HCEC 1CT (cell line): ENCODE measurements at places on chromosomes 3 and 15.

GRCh38 chr15:36501063-36501678 is 78.3 kb upstream of the CDIN1 start:
- DNase-seq = peak; percentile 81

DNA sequence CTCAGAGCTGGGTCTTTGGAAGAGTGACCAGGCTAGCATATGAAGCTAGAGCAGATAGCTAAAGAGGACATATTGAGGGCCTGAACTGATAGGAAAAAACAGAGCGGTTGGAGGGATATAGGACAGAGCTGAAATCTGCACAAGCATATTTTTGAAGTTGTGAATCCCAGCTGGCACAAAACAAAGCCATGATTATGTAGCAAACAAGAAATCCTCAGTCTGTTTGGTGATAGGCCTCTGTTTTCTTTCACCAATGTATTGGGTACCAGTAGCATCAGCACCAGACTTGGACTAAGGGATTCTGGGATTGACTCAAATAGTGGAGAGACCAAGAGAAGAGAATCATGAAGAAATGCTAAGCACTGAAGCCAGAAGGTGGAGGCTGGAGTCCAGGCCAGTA is 151.0 kb downstream of the FAM43A start:
- no peak for DNase-seq

DNA sequence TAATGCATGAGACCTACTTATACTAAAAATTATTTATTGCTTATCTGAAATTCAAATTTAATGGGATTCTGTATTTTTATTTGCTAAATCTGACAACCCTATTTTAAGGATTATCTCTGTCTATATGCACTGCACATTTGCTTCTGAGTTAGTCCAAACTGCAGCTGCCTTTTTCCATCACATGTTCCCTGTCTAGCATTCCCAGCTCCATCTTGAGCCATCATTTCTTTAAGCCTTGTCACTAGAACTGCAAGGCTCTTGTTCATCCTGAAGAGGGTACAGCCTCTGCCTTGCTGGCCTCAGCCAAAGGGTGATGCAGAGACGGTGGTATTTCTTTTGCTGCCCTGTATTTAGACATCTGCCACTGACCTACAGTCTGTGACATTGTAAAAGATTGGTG is 125.8 kb upstream of the STT3B start:
- no peak for DNase-seq

DNA sequence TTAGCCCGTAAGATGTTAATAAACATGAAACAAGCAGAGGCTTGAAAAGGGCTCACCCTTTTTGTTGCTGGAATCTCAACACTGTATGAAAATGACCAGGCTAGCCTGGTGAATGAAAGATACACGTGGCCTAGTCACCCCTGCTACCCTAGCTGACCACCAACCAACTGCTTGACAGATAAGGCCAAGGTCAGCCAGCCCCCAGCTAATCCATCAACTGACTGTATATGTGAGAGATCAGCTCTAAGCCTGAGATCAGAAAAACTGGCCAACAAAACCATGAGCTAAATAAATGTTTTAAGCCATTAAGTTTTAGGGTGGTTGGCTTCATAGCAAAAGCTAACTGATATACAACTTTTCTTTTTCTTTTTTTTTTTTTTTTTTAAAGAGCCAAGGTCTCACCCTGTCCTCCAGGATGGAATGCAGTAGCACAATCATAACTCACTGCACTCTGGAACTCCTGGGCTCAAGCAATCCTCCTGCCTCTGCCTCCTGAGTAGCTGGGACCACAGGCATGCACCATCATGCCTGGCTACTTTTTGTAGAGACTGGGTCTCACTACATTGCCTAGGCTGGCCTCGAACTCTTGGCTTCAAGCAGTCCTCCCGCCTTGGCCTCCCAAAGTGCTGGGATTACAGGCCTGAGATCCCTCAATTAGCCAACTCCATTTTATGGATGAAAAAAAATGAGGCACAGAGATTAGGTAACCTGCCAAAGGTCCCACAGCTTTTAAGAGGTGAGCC is 34.6 kb downstream of the SH3BP5 start:
- DNase-seq = no peak

- DNase-seq = peak; percentile 53
Observed at GRCh38 chr3:177468331-177468730, 271.0 kb upstream of the TBL1XR1 start.

DNA sequence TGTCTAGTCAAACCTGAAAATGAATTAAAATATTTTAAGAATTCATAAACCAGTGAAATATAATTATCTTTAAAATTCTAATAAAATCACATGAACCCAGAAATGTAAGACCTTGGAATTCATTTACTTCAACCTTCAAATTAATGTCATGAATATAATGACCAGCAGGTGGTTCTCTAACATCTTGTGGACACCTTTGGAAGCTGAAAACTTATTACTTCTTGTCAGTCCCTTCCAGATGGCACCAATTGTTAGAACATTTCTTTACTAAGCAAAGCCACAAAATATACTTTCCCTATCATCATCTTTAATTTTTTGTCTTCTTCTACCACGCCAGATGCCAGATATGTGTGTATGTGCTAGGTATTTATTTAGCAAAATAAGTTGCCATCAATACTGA is 240.0 kb downstream of the MBNL1 start:
- DNase-seq = peak; percentile 17

- DNase-seq = peak; percentile 11
Observed at GRCh38 chr3:192570821-192571791, 156.2 kb downstream of the FGF12 start.

- DNase-seq = no peak
Observed at GRCh38 chr15:26879706-26880105, 12.8 kb downstream of the GABRA5 start.

GRCh38 chr3:186369217-186369616 is 7.2 kb upstream of the DGKG start:
- no peak for DNase-seq

GRCh38 chr3:108346301-108347227 is 50.2 kb downstream of the HHLA2 start:
- DNase-seq = no peak

DNA sequence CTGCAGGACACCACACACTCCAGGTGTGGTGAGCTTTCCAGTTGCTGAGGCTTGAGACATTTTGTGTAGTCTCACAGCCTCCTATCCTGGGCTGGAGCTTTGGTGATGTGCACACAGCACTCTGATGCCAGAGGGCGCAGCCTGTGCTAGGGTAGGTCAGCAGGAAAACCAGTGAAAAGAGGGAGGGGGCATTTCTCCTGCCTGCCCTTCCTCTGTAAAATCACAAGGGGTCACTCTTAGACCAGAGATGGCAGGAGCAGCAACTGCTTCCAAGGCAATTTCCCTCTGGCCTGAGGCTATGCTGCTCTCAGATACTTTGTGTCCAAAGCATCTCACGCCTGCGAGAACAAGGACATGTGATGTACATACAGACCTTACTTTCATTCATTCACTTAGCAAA is 16.5 kb upstream of the MUSTN1 start:
- peak; percentile 32 for DNase-seq
